Amygdala (tissue), 56 donors: ENCODE measurements at places on chromosomes 2 and 18.

DNA sequence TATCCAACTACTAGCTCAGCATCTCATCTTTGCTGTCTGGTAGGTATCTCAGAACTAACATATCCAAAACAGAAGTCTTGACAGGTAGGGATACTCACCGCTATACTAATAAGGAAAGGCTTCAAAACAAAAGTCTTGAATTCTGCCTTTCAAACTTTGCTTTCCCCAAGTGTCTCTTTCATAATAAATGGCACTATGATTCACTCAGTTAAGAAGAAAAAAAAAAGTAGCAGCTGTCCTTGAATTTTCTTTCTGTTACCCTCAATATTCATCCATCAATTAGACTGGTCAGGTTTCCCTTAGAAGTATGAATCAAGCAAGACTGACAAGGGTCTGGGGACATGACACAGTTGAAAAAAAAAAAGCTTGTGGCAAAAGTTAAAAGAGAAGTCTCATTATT, 175.1 kb downstream of the GULP1 start:
- DNase-seq: no peak

DNA sequence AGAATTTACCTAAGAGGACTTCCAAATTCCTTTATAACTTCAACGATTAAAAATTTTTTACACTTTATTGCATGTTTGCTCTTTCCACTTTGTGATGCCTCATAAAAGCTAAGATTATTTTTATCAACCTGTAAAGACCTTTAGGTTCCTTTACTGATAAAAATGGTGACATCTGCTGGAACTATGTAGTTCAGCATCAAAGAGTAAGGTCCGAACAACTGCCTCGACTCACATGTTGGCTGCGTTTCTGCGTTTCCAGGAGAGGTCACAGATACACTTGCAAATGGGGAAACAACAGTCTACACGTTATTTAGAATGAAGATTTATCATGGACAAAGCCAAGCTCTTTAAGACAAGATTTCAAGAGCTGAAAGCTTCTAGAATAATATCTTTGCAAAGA, 18.8 kb upstream of the TMX3 start:
- DNase-seq: no peak

DNA sequence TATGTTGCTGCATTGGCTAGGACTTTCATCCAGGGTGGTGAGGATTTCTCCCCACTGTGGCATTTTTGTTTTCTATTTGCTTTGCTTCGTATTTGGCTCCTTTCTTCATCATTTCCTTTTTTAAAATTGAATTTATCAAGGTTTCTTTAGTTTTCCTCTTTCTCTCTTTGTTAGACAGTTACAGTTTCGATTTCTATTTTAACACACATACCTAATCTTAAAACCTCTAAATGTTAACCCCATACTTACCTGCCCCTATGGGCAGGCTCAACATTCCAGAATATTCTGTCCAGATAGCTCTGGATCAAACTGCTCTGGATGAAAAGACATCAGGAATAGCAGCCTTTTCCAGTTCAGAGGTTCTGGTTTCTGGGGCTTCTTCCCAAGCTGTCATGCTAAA, 49.2 kb downstream of the DIPK1C start:
- no peak for DNase-seq

DNA sequence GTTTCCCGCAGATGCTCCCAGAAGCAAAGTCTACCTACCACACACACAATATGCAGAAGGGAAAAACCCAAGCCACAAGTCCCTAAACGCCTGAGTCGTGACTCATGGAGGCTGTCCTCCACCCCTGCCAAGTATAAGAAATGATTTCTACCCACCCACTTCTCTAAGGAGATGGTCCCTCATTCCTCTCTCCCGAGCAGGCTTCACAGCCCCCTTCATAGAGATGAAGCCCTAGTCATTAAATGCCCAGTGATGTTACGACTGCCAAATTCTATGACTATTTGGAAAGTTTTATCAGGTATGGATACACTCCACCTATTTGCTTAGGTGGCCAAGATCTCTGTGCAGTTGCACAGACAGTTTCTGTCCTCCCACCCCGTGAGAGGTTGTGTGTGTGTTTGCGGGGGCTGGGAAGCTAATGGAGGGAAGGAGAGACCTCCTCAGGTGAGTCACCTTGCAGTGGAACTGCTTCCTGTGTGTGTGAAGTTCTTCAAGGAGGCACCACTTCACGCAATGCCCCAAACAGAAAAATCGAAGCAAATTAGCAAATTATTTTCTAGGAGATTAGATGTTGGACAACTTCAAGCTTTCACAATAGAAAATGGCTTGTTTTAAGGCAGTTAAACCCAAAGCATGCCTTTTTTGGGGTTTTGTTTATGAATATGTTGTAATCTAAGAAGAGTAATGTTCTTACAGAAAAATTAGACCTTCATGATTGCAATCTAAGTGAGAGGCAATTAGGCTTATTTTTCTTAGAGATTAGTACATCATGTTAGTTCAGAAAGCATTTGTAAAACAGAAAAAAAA, 175.2 kb downstream of the TGIF1 start:
- DNase-seq: no peak

DNA sequence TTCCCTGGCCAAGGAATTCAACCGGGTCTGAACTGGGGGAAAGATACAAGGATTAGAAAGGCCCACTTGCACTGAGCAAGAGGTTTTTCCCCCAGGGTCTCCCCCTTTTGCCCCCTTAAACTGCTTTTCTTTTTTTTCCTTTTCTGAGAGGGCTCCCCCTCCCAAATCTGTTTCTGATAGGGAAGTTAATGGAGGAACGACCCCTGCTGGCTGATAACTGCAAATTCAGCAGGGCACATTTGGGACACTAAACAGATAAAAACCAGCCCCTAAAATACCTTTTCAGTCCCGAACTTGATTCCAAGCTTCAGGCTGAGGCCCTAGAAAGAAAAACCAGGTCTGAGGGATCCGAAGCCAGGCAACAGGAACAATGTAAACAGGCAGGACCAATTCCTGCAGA, 1012.4 kb upstream of the CRIM1 start:
- DNase-seq: no peak

DNA sequence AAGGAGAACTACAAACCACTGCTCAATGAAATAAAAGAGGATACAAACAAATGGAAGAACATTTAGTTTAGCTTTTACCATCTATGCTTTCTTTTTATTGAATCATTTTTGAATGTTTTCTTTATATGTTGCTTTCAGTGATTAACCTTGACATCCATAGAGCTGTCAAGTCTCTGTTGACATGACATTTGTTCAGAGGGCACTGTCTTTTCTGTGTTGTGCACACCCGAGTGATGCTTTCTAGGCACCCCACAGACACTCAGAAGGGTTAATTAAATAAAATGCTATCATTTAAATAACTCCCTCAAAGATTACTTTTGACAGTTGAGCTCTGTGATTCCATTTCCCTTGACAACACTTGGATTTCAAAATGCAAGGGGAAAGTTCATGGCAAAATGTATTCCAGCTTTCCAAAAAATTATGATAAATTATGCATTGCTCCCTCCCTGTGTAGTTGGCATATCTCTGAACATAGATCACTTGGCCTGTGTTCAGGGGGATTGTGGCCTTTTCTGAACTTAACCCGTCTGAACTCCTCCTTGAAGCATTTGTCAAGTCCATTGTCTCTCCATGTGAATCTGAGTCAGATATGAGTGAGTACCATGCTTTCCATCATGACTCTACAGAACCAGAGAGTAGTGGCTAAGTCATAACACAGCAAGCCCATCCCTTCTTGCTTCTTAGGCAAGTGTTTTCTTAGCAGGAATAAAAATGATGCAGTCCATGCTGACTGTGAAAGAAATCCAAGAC, 372.6 kb downstream of the RPRM start:
- no peak for DNase-seq

DNA sequence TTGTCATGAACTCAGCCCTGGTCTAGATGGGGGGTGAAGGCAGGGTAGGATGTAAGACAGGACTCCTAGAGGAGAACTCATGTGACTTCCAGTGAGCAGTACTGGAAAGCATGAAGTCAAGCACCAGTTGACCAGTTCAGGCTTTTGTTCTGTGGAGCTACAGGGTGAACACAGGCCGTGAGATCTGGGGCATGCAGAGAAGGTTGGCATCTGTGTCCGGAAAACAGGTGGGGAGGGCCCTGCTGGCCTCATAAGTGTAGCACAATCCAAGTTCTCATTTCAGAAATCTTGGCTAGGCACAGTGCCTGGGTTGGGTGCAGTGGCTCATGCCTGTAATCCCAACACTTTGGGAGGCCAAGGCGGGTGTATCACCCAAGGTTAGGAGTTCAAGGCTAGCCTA, 50.9 kb upstream of the SPATS2L start:
- DNase-seq: no peak

GRCh38 chr2:237236188-237236587, 150.5 kb downstream of the COPS8 start:
- no peak for DNase-seq

DNA sequence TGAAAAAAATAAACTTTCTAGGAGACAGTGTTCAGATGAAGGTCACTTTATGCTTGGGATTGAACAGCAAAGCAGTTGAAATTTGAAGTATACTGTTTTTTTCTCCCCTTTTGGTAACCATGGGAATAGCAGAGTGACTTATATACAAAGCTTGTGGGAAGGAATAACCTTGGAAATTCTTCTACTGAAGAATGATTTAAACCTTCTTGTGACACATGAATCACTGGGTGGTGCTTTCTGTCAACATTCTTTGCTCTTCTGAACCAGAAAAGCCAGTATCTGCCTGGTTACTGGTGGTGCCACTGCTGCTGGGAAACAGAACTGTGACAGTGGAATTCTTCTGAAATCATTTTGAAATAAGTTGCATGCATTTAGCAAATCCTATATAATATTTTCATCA, 39.4 kb upstream of the RND3 start:
- DNase-seq: no peak

- no peak for DNase-seq
Observed at GRCh38 chr18:74935434-74935833, 273.5 kb downstream of the PTGR3 start.

- no peak for DNase-seq
Observed at GRCh38 chr2:190786404-190787166, 94.0 kb upstream of the GLS start.

GRCh38 chr18:59061914-59062642, 77.6 kb upstream of the SEC11C start:
- DNase-seq: no peak

- no peak for DNase-seq
Observed at GRCh38 chr2:66334237-66335029, 100.5 kb upstream of the MEIS1 start.

DNA sequence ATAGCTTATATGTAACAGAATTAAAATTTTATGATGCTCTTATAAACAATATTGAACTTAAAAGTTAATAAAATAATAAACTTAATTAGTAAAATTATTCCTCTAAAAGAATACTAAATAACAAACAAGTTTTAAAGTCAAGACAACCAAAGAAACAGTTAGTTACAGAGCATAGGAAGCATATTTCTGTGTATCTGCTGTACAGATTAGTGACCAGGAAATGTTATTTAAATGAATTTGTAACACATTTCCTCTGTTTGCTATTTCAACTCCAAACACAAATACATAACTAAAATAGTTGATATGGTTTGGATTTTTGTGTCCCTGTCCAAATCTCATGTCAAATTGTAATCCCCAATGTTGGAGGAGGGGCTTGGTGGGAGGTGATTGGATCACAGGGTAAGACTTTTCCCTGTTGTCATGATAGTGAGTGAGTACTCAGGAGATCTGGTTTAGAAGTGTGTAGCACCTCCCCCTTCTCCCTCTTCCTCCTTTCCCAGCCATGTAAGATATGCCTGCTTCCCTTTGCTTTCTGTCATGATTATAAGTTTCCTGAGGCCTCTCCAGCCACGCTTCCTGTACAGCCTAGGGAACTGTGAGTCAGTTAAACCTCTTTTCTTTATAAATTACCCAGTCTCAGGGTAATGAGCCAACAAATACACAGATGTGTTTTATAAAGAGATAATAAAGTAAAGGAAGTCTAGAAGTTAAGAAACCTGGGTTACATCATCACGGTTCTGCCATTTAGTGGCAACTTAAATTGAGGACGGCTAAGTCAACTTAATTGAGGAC, 51.8 kb downstream of the ROCK2 start:
- no peak for DNase-seq

GRCh38 chr2:210262036-210262435, 36.8 kb upstream of the ACADL start:
- DNase-seq: no peak

GRCh38 chr2:64748561-64748960, 94.8 kb upstream of the SERTAD2 start:
- no peak for DNase-seq

DNA sequence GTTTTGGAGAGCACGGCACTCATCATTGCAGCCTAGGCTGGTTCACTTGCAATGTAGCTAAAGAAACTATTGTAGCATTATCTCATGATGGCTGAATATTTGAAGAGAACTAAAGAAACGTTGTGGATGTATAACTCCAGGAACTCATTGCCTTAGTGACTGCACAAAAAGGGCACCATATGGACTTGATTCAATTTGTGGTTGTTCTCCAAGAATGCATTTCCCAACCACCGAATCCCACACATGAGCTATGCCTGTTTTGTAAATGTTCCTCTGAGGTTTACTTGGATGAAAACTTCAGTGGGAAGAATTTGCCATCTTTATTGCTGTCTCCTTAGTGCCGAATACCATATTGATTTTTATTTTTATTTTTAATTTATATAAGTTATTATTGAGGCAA, 43.5 kb downstream of the DOK6 start:
- DNase-seq: no peak
